ENCODE measurements at places on chromosomes 7 and 10. TPM values are rescaled to one million over a fixed set of nuclear protein-coding genes. Genes with fewer than 3 reads are reported as not detected.
A peak's percentile ranks its signal among the peaks of the same experiment; 100 is the strongest.

DNA sequence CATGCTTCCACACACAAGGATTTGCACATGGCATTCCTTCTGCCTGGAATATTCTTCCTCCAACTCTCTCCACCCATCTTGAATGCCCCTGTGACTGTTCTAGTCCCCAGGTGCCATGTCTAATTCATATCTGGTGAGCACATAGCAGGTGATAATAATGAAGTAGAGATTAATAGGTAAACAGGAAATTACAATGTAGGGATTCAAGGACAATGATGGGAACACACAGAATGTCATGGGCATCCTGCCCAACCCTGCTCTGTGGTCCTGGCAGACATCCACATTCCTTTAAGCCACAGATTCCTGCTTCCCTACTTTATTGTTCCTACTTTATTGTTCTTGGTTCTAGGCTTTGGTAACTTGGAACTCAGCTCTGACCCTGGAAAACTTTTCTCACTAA, 115.8 kb downstream of the THSD7A start:
- no peak for DNase-seq
- H3K4me1 ChIP-seq, result peaks cover 22% of the 10 kb centered on the region
- no peaks in the 10 kb centered on the region for H3K27me3 ChIP-seq
- no peaks in the 10 kb centered on the region for H3K36me3 ChIP-seq
- peak overlapping the region; percentile 68 for H3K27ac ChIP-seq
- H3K4me3 ChIP-seq, result no peak overlapping the region

DNA sequence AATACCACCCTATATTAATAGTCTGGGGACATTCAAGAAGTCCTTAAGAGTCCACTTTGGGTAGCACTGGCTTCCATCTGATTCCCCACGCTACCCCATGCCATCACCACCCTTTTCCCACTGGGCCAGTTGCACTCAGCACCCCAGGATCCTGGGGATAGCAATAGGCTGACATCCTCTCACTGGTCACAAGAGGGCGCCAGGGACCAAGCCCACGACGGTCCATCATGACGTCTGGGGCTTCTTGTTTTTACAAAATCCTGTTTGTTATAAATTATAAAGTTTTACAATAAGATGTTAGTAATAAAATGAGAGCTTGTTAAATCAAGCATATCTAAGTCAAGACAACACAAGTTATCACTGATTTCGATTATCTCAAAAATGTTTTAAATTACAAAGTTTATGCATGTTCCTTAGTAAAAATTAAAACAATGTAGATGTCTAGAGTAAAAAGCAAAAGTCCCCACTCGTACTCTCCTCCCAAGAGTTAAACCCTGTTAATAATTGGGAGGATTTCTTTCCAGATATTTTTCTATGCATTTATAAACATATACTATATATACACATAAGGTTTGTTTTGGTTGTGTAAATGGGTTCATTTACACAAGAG, 15.4 kb downstream of the GPNMB start:
- H3K36me3 ChIP-seq, result no peaks in the 10 kb centered on the region
- H3K27me3 ChIP-seq, result no peaks in the 10 kb centered on the region
- DNase-seq, result peak; percentile 68
- no peaks in the 10 kb centered on the region for H3K4me1 ChIP-seq
- no peak overlapping the region for H3K27ac ChIP-seq

- H3K27ac ChIP-seq, result no peak overlapping the region
- peaks cover 7% of the 10 kb centered on the region for H3K27me3 ChIP-seq
- peaks cover 9% of the 10 kb centered on the region for H3K36me3 ChIP-seq
- peaks cover 18% of the 10 kb centered on the region for H3K4me1 ChIP-seq
- H3K4me3 ChIP-seq, result no peak overlapping the region
- DNase-seq, result no peak
These were observed 48.5 kb downstream of the CPEB3 start for GRCh38 chr10:92242380-92242779.

The AGR2 gene
- not detected for total RNA-seq

GRCh38 chr10:78889536-78890063, 179.2 kb upstream of the ZMIZ1 start:
- no peaks in the 10 kb centered on the region for H3K27me3 ChIP-seq
- H3K4me3 ChIP-seq, result no peak overlapping the region
- no peak for DNase-seq

GRCh38 chr7:1564603-1565022, 5.2 kb downstream of the PSMG3 start:
- H3K27me3 ChIP-seq, result peaks cover 13% of the 10 kb centered on the region
- no peak overlapping the region for H3K4me3 ChIP-seq
- no peak for DNase-seq
- peaks cover 4% of the 10 kb centered on the region for H3K4me1 ChIP-seq

The LDB1 gene
- 160 TPM for total RNA-seq

The MRPS33 gene
- 32.2 TPM for total RNA-seq

- peaks cover 2% of the 10 kb centered on the region for H3K27me3 ChIP-seq
- peaks cover 18% of the 10 kb centered on the region for H3K36me3 ChIP-seq
These were observed 207.2 kb upstream of the SVIL start for GRCh38 chr10:29841724-29842649.

The SEMA3A gene
- total RNA-seq, result 8.5 TPM

The CCNJ gene
- total RNA-seq, result 67.1 TPM

The GPR141 gene
- total RNA-seq, result not detected

GRCh38 chr10:29669149-29669548, 34.4 kb upstream of the SVIL start:
- peaks cover 32% of the 10 kb centered on the region for H3K4me1 ChIP-seq
- H3K36me3 ChIP-seq, result peaks cover 26% of the 10 kb centered on the region
- DNase-seq, result no peak
- peaks cover 1% of the 10 kb centered on the region for H3K27me3 ChIP-seq
- H3K4me3 ChIP-seq, result peak overlapping the region; percentile 42

- peaks cover 10% of the 10 kb centered on the region for H3K27me3 ChIP-seq
- no peak overlapping the region for H3K27ac ChIP-seq
- DNase-seq, result no peak
- H3K4me3 ChIP-seq, result no peak overlapping the region
These were observed 473.7 kb downstream of the TYW1 start for GRCh38 chr7:67470256-67470751.

GRCh38 chr7:104984585-104985258, 29.3 kb upstream of the KMT2E start:
- H3K27me3 ChIP-seq, result peaks cover 7% of the 10 kb centered on the region
- H3K36me3 ChIP-seq, result no peaks in the 10 kb centered on the region
- H3K4me3 ChIP-seq, result peak overlapping the region; percentile 98
- peak overlapping the region; percentile 100 for H3K27ac ChIP-seq
- no peak for DNase-seq

The PLAC9 gene
- not detected for total RNA-seq

DNA sequence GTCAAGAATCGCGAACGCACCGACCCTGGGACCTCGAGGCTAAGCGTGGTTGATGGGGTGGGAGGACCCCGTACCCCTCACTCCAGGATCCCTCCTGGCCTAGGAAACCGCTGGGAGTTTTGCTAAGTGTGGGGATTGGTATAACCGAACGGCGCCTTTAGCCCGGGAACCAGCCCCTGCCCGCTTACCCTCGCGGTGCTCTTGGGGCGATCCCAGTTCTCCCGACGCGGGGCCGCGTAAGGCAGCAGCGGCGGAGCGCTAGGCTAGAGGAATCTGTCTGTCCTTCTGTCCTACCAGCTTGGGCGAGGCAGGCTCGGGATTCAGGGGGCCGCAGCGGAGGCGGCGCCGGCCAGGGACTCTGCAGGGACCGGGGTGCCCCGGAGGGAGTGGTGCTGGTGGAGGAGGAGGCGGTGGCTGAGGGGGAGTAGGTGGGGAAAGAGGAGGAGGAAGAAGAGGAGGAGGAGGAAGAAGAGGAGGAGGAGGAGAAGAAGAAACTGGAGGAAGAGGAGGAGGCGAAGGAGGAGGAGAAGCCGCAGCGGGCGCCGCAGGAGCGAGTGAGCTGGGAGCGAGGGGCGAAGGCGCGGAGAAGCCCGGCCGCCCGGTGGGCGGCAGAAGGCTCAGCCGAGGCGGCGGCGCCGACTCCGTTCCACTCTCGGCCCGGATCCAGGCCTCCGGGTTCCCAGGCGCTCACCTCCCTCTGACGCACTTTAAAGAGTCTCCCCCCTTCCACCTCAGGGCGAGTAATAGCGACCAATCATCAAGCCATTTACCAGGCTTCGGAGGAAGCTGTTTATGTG, 439 bp upstream of the EMX2 start:
- H3K27ac ChIP-seq, result no peak overlapping the region
- H3K36me3 ChIP-seq, result no peaks in the 10 kb centered on the region
- H3K4me1 ChIP-seq, result peaks cover 22% of the 10 kb centered on the region
- DNase-seq, result peak; percentile 74
- peaks cover 31% of the 10 kb centered on the region for H3K27me3 ChIP-seq

GRCh38 chr10:78255796-78256638, 222.4 kb downstream of the RPS24 start:
- H3K4me1 ChIP-seq, result no peaks in the 10 kb centered on the region
- no peak overlapping the region for H3K4me3 ChIP-seq
- H3K27ac ChIP-seq, result no peak overlapping the region
- no peak for DNase-seq
- peaks cover 2% of the 10 kb centered on the region for H3K27me3 ChIP-seq

The WNT8B gene
- total RNA-seq, result not detected

- H3K4me1 ChIP-seq, result peaks cover 4% of the 10 kb centered on the region
- H3K27me3 ChIP-seq, result no peaks in the 10 kb centered on the region
- H3K36me3 ChIP-seq, result no peaks in the 10 kb centered on the region
- no peak overlapping the region for H3K27ac ChIP-seq
These were observed 514.8 kb downstream of the TNS3 start for GRCh38 chr7:47066976-47067614.

The PTPN20 gene
- total RNA-seq, result 0.97 TPM

The DLX6 gene
- not detected for total RNA-seq

- H3K27me3 ChIP-seq, result peaks cover 20% of the 10 kb centered on the region
- no peak overlapping the region for H3K4me3 ChIP-seq
- no peak for DNase-seq
- H3K36me3 ChIP-seq, result peaks cover 42% of the 10 kb centered on the region
These were observed 213.1 kb upstream of the FRMD4A start for GRCh38 chr10:14543904-14544210.

- no peaks in the 10 kb centered on the region for H3K4me1 ChIP-seq
- no peak overlapping the region for H3K27ac ChIP-seq
- no peaks in the 10 kb centered on the region for H3K36me3 ChIP-seq
- no peak overlapping the region for H3K4me3 ChIP-seq
- DNase-seq, result no peak
These were observed 245.9 kb downstream of the FGFR2 start for GRCh38 chr10:121352231-121352855.

The UCMA gene
- total RNA-seq, result not detected

The SEC23IP gene
- total RNA-seq, result 68.7 TPM

DNA sequence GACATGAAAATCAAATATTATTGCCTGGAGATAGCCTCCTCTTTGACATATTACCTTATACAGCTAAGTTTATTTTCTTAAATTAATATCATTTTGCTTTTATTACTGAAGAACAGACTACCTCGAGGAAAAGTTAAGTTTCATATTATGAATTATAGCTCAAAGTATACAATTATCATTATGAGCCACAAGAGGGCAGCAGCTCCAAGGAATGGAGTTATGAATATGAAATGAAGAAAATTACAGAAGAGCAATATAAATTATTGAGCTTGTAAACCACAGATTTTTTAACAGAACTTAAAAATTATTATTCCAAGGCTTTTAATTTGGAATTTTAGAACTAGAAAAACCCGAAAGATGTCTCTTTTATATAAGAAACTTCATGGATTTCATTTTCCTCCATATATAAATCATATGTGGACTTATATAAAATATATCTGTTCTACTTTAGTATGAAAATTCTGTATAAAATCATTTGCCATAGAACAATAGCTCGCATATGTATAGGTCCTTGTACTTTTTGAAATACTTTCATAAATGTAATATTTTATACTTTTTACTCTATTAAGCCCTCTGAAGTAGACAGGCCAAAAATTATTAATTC, 40.1 kb downstream of the IQUB start:
- H3K27ac ChIP-seq, result no peak overlapping the region
- H3K4me1 ChIP-seq, result no peaks in the 10 kb centered on the region
- H3K36me3 ChIP-seq, result no peaks in the 10 kb centered on the region
- H3K27me3 ChIP-seq, result no peaks in the 10 kb centered on the region

The SPDYE1 gene
- total RNA-seq, result not detected

DNA sequence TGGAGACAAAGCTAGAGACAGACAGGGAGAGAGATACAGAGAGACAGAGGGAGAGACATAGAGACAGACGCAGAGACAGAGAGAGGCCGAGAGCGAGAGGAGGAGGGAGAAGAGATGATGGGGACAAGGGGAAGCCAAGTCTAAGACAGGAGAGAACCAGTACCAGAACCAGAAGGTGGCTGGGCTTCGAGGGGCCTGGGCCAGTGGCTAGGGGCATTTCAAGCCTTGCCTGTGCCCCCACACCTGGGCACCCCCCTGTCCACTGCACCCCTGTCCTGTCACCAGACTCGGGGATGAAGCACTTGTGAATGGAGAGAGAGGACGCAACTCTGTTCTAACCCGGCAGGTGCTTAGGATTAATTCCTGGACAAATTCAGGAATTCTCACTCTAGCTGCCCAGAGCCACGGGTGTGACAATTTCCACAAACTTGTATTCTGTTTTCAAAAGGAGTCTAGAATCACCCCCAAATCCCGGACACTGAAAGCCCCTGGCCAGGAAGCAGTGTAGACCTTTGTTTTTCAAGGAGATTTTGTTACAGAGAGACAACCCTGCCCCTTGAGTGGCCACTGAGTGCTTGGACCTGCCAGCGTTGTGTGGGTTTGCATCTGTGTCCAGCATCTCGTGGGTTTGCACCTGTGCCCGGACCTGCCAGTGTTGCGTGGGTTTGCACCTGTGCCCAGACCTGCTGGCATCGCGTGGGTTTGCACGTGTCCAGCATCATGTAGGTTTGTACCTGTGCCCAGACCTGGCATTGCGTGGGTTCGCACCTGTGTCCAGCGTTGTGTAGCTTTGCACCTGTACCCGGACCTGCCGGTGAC, 157.3 kb downstream of the WDR37 start:
- no peaks in the 10 kb centered on the region for H3K4me1 ChIP-seq
- peaks cover 20% of the 10 kb centered on the region for H3K36me3 ChIP-seq
- DNase-seq, result no peak

The C10orf62 gene
- total RNA-seq, result not detected

- H3K27me3 ChIP-seq, result peaks cover 4% of the 10 kb centered on the region
- no peak for DNase-seq
- H3K36me3 ChIP-seq, result no peaks in the 10 kb centered on the region
- H3K4me1 ChIP-seq, result peaks cover 6% of the 10 kb centered on the region
These were observed 277.6 kb downstream of the KCNMA1 start for GRCh38 chr10:77359950-77360520.

GRCh38 chr10:129497013-129497412, 30.0 kb downstream of the MGMT start:
- H3K27me3 ChIP-seq, result peaks cover 4% of the 10 kb centered on the region
- DNase-seq, result no peak
- no peak overlapping the region for H3K27ac ChIP-seq
- peaks cover 8% of the 10 kb centered on the region for H3K4me1 ChIP-seq

DNA sequence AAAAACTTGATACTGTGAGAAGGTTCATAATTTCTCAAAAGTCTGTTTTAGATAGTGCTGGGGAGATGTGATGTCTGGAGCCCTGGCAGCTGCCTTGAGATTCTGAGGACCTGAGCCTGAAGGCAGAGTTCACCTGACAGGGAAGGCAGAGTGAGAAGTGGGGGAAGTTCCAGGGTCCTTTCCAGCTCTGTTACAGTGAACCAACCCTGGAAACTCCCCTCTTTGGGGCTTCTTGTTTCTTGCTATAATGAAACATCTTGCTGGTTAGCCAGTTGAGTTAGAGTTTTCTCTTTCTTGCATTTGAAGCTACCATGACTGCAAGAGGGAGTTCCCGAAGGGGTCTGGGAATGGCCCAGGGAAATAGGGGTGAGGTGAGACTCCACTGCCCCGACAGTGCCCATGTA, 158.9 kb upstream of the TNRC18 start:
- no peak for DNase-seq
- peaks cover 6% of the 10 kb centered on the region for H3K27me3 ChIP-seq
- H3K4me3 ChIP-seq, result no peak overlapping the region
- H3K36me3 ChIP-seq, result no peaks in the 10 kb centered on the region

GRCh38 chr7:130273933-130274255, 7.2 kb downstream of the CPA2 start:
- DNase-seq, result peak; percentile 10
- peaks cover 31% of the 10 kb centered on the region for H3K4me1 ChIP-seq
- no peaks in the 10 kb centered on the region for H3K36me3 ChIP-seq
- peak overlapping the region; percentile 86 for H3K27ac ChIP-seq
- peak overlapping the region; percentile 66 for H3K4me3 ChIP-seq
- H3K27me3 ChIP-seq, result peaks cover 2% of the 10 kb centered on the region

The GIMAP2 gene
- total RNA-seq, result 1.9 TPM
